ENCODE measurements at places on chromosomes 6 and 20.

DNA sequence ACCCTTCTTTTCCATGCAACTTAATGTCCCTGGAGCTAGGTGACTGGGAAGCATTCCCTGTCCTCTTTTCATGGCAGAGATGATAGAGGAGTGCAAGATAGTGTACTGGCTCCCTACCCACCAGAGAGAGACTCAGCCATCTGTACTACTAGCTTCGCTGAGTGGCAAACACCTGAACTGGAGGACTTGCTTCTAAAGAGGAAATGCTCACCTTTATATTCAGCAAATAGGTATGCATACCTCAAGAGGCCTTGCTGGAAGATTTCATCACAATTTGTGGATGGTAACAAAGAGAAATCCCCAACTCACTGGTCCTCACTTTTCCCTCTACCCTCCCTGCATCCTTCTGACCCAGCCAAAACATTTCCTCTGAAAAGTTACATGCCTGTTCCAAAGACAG, 124.1 kb downstream of the FOXA2 start:
- DNase-seq = no peak

DNA sequence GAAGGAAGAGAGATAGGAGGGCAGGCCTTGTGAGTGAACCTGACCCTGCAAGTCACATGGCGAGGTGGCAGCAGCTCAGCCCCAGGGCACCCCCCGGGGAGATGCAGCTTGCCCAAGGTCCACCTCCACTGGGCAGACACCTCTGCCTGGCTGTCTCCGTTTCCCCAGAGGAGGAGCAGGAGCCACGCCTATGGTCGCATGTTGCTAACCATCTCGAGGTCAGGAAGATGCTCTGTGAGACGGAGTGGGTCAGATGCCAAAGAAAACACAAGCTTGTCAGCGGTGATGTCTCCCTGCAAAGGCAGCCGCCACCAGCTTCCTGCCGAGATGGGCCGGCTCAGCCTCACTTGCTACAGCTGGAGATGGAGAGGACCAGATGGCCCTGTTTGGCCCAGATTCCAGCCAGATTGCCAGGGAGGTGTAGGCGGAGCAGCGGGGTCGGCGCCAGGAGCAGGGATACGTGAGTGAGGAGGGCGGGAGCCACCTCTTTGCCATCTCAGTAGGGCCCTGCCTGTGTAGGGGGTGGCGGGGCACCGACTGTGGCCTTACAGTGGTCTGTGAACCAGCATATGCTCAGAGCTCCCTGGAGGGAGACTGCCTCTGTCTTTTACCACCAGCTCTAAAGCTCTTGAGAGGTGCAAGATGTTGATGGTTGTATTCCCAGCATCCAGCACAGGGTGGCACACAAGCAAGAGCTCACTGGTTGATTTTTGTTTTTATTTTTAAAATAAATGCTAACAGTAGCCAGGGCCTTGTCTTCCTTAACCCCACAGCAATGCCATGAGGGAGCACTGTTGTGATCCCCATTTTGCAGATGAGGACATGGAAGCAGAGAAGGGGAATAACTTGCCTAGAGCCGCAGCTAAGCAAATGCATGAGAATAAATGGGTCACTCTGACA, 42.9 kb upstream of the FAM83D start:
- DNase-seq = no peak

DNA sequence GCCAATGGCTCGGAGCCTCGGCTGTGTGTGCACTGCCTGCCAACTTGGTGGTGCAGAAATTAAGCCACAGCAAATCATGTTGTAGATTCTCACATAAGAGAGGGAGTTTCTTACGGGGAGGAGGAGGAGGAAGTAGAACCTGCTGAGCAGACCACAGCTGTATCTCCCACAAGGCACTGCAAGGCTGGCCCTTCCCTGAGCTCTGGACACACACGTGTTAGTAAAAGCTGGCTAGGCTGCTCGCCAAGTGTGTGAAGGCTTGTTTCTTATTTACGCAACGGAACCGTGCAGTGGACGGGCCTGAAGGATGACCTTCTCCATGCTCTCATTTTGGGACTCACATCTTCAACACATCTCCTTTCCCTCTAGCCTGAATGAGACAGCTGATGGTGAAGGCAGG, 15.7 kb upstream of the QKI start:
- DNase-seq = no peak

DNA sequence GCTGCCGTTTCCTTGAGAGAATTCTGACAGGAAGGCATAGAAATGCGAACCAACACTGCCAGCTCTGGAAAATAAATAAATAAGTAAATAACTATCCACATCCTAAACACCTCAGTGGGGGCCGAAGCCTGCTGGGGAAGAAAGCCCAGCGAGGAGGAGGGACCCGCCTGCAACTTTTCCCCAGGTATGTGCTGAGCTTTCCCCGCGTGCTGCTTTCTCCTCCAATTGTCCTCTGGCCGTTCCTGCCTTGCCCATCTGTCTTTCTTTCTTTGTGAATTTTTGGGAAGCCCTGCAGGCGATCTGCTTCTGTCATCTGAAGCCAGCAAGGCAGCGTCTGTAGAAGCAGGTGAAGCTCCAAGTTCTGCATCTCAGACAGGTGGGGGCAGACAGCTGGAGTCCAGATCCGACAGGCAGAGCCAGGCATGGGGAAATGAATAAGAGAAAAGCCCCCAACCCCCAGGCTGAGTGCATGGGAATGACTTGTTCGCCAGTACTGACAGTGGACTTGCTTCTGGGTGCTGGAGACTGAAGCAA, 49.2 kb upstream of the IL17A start:
- DNase-seq = no peak

- DNase-seq = no peak
Observed at GRCh38 chr6:30876039-30876730, 8.1 kb upstream of the DDR1 start.

DNA sequence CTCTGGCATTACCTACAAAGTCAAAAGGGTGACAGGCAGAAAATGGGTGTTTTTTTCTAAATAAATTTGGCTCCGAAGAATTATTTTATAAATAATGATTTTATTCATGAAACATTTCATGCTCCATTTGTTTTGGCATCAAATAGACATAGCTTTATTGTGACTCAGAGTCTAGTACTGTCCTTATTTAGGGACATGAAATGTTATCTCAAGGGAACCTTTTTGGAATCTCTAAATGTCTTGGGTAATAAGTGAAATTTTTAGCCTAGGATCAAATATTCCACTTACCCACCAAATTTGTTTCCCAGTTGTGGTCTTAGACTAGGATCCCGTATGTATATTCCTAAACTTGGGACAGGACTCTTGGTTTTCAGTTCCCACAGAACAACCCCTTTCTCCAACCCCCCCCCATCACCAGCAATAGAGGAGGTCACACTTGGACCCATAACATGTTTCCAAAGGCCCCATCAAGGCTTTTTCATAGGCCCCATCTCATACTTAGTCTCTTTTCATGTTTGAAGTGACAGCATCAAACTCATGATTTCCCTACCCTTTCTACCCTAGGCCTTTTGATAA, 81.8 kb downstream of the JAG1 start:
- no peak for DNase-seq

GRCh38 chr20:35279040-35279439, 1.1 kb upstream of the MMP24OS start:
- DNase-seq = no peak

DNA sequence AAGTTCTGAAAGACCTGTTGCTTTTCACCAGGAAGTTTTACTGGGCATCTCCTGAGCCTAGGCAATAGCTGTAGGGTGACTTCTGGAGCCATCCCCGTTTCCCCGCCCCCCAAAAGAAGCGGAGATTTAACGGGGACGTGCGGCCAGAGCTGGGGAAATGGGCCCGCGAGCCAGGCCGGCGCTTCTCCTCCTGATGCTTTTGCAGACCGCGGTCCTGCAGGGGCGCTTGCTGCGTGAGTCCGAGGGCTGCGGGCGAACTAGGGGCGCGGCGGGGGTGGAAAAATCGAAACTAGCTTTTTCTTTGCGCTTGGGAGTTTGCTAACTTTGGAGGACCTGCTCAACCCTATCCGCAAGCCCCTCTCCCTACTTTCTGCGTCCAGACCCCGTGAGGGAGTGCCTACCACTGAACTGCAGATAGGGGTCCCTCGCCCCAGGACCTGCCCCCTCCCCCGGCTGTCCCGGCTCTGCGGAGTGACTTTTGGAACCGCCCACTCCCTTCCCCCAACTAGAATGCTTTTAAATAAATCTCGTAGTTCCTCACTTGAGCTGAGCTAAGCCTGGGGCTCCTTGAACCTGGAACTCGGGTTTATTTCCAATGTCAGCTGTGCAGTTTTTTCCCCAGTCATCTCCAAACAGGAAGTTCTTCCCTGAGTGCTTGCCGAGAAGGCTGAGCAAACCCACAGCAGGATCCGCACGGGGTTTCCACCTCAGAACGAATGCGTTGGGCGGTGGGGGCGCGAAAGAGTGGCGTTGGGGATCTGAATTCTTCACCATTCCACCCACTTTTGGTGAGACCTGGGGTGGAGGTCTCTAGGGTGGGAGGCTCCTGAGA, at the start of gene HFE:
Gene HFE (plus strand): TSS at position 146 of the 832 bp plus-strand sequence. CDS start 12 bp downstream, at position 158.
- DNase-seq = no peak

DNA sequence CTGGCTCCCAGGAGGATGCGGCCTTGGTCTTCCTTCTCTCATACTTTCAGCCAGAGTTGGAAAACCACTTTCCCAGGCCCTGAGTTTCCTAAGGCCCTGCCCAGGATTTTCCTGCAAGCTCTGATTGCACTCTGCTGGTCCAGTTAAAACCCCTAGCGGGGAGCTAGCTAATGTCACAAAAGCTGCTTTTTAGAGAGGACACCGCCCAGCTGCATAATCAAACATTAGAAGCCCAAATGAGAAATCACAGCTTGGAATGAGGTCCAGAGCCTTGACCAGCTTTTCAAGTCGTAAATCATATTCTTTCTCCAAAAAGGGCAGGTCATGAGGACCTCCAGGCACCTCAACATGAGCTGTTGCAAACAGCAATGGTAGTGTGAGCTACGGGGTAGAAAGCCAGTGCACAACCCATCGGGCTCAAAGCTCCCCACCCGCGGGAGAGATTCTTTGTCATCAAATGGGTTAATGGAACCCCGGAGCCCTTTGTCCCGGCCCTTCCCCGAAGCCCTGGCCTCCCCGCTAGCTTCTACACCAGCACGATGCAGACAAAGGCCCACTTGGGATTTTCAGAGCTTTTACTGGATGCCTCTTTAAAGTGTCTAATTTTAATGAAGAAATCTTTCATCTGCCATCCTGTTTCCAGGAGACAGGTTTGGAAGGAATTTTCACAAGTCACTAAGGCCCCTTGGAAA, 134.0 kb downstream of the SCML4 start:
- DNase-seq = no peak

GRCh38 chr6:133827766-133828165, 61.1 kb upstream of the TCF21 start:
- no peak for DNase-seq

- no peak for DNase-seq
Observed at GRCh38 chr6:125477844-125478243, 176.1 kb upstream of the HDDC2 start.

GRCh38 chr6:141169419-141169818, 963.3 kb upstream of the GJE1 start:
- DNase-seq = no peak

GRCh38 chr6:143215771-143216170, 155.1 kb downstream of the AIG1 start:
- no peak for DNase-seq

- DNase-seq = no peak
Observed at GRCh38 chr6:164507206-164507940, 802.0 kb downstream of the C6orf118 start.

DNA sequence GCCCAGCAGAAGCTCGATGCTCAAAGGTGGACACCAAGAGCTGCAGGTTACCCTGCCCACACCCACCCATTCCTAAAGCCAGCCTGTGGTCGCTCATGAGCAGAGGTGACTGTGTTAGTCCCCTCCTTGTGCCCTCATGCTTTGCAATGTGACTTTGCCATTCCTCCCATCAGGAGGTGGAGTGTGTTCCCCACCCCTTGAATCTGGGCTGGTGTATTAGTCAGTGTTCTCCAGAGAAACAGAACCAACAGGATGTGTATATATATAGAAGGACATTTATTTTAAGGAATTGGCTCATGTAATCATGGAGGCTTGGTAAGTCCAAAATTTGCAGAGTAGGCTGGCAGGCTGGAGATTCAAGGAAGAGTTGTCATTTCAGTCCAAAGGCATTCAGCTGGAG, 54.4 kb upstream of the RNF24 start:
- no peak for DNase-seq

DNA sequence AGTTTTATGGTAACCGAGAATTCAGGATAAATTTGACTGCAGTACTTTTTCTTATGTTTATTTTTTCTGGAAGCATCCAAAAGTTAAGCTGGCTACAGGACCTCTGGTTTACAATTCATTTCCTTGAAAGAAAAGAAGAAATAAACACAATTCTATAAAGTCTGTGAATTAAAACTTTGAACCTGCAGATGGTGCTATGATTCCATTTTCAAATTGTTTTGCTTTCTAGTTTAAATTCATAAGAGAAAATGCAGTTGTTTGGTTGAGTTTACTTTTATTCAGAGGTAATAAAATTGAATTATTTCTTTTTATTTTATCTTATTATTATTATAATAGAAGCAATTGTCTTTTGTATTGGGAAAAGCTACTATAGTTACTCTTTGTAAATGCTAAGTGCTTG, 1.8 kb upstream of the VIP start:
- no peak for DNase-seq

DNA sequence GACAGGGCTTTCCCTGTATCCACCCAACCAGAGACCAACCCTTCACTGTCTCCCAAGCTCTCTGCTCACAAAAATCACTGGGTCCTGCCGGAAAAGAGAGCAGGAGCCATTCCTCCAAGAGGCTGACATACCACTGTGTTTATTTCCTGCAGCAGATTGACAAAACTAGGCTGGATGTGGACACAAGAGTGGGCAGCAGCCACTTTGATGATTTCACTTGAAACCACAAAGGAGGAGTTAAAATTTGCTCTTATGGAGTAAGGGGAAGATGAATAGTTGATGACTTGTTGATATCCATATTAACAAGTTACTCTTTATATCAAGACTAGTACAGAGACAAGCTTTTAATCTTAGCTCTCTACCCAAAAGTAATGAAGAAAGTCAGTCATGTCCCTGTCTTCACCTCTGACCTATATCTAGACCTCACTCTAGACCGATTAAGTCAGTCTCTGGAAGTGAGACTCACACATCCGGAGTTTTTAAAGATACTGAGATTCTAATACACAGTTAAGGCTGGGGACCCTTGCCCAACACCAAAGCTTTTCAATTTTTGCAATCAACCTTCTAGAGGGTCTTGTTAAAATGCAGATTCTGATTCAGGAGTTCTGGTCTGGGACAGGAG, 73.8 kb downstream of the SCML4 start:
- DNase-seq = no peak

DNA sequence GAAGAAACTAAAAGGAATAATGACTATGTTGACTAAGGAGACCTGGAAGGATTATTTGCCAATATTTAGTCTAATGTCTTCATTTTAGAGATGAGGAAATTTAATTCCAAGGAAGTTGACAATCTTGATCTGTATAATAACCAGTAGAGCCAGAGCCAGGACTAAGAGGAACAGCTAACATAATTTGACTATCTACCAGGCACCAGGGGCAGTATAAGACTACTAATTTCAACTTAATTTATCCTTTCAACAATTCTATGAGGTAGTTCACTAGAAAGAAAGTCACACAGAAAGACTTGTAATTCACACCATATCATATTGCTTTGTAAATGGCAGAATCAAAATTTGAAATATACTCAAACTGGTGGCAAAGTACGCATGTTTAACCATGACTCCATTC, 273.0 kb upstream of the STXBP5 start:
- no peak for DNase-seq
